ENCODE measurements at places on chromosomes 1 and 21. TPM values are rescaled to one million over a fixed set of nuclear protein-coding genes. Genes with fewer than 3 reads are reported as not detected.

RGS16 gene
- 2.3 TPM for total RNA-seq

WNT9A gene
- 2.4 TPM for total RNA-seq

ELAPOR1 gene
- 30.6 TPM for total RNA-seq

SCCPDH gene
- 15.5 TPM for total RNA-seq

NBPF6 gene
- not detected for total RNA-seq

CLDN17 gene
- total RNA-seq: not detected

CD84 gene
- 7.3 TPM for total RNA-seq

LYPD8 gene
- 647 TPM for total RNA-seq

AIRE gene
- 0.12 TPM for total RNA-seq

LDLRAD1 gene
- total RNA-seq: not detected

CNKSR1 gene
- 38.6 TPM for total RNA-seq

ANKRD45 gene
- 1.1 TPM for total RNA-seq

RIMKLA gene
- total RNA-seq: 13.3 TPM

GPR52 gene
- 2.9 TPM for total RNA-seq

AMY1B gene
- not detected for total RNA-seq

AKR7A2 gene
- total RNA-seq: 57.9 TPM

TMPRSS3 gene
- total RNA-seq: 0.72 TPM

PCP4L1 gene
- total RNA-seq: 0.41 TPM

DUSP12 gene
- 15.1 TPM for total RNA-seq

CYP4A22 gene
- total RNA-seq: not detected

AVPR1B gene
- 0.89 TPM for total RNA-seq

ZMPSTE24 gene
- 47.0 TPM for total RNA-seq

OR6K6 gene
- total RNA-seq: not detected

KCNH1 gene
- 1.2 TPM for total RNA-seq

ANGPTL7 gene
- total RNA-seq: not detected

CD1C gene
- 1.1 TPM for total RNA-seq

CAMK1G gene
- total RNA-seq: 0.60 TPM

ACTL8 gene
- not detected for total RNA-seq

TMEM35B gene
- 18.4 TPM for total RNA-seq

OR10J1 gene
- total RNA-seq: not detected

NPPB gene
- total RNA-seq: not detected

EPHA10 gene
- total RNA-seq: 45.3 TPM

CFAP107 gene
- not detected for total RNA-seq

OLFML3 gene
- 28.2 TPM for total RNA-seq

ITLN2 gene
- total RNA-seq: not detected

ENAH gene
- 41.3 TPM for total RNA-seq
